Fibroblast of gingiva (primary cell): ENCODE measurements at places on chromosomes 16 and 17.
A peak's percentile ranks its signal among the peaks of the same experiment; 100 is the strongest.

DNA sequence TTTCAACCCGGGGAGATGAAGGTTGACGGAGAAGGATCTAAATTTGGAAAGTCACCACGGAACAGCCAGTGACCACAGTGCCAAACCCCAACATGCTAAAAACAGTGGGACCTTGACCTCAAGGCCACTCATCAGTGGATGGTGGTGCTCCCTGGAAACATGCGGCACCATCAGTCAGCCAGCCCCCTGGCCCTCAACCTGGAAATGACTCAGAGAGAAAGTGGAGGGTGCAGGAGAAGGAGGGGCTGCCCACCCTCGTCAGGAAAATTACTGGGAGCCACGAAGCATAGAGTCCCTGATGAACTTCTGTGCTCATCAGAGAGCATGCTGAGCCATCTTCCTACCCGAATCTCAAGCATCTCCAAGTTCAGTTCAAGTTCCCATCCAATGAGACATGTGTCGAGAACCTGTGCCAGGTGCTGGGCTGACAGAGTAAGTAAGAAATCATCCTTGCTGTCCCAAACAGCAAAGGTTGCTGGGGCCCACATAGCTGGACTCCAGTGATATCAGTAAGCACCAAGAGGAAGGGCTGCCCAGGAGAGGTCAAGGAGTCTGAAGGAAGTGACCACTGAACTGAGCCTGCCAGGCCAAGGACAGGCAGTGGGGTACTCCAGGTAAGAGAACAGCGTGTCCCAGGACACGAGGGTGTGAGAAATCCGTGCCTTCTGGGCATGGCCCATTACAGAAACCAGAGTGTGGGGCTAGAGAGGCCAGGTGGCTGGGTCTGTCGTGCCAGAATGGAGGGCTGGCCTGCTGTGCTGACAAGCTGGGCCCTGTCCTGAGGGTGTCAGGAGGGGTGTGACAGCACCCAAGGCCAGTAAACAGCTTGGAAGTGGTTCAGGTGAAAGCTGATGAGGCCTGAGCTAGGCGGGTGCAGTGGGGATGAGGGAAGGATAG lies 5.2 kb downstream of the PECAM1 start:
- DNase-seq = peak; percentile 84

DNA sequence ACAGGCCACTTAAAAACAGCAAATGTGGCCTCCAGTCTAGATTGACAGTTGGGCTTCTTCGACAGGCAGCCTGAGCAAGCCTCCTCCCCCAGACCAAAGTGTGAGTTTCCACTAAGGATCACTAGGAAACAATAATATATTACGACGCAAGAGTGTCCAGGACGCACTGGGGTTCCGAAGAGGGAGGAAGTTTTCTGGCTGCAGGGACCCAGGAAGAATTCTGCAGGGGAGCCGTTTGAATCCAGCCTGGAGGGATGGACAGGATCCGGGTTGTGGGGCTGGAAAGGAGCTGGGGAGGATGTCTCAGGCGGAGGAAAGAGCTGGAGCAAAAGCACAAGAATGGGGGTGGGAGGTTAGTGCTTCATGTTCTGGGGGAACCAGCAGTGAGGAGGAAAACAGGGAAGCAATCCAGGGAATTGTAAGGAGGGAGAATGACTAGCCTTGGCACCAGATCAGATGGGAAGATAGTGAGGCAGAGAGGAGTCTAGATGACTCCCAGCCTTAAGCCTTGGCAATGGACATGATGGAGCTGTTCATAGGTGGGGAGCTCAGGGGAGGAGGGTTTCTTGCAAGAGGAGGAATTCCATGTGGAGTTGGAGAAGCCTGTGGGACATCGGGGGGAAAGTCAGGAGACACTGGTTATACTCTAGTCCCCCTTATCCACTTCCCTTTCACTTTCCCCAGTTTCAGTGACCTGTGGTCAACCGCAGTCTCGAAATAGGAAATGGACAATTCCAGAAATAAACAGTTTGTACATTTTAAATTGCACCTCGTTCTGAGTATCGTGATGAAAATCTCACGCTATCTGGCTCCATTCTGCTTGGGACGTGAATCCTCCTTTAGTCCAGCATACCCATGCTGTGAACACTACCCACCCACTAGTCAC lies 26.6 kb downstream of the NGFR start:
- DNase-seq = no peak

DNA sequence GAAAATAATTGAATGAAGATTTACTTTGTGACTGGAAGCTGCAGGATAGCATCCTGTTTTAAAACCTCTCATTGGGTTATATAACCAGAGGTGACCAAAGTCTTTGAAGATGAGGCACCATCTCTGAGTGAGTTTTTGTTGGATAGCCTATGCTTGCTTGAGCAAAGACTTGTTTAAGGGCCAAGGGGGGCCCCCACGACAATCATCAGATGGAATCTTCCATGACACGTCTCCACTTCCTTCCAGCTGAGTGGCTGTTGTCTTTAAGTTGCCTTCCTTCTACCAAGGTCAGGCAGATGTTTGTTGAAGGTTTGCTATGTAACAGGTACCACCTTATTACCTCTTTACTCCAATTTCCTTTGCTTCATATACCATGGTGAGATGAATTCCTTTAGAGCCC lies 188.8 kb downstream of the PRKCA start:
- no peak for DNase-seq

GRCh38 chr16:14325502-14326401 lies 254.6 kb downstream of the MRTFB start:
- no peak for DNase-seq

DNA sequence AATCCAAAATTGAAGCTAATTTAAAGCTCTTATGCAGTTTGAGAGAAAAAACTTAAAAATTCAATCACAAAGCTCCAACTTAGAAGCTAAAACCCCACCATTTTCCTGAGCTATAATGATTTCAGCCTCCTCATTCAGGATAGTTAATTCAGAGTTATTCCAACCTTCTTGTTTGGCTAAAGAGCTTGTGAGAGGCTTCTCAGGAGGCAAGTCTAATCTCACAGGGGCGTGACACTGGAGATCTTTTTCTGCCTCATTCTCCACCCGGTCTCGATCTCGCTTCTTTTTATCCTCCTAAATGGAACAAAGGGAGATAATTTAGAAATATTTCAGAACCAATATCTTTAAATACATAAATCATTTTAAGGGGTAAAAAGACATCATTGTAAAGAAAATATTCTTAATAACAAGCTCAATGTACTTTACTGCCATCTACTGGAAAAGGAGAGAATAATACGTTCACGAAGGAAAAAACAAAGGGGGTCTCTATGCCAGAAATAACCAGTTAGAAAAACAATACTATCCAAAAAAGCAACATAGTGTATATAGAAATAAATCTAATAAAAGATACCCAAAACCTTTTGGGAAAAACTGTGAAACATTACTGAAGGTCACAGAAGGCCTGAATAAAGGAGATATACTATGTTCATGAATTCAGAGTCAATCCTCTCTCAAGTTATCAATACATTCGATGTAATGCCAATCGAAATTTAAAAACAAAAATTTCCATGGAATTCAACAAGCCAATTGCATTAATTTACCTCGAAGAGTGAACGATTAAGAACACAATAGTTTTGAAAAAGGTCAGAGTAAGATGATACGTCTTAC lies 13.9 kb downstream of the BRD7 start:
- DNase-seq = no peak

GRCh38 chr17:4331614-4332013 lies 34.9 kb downstream of the UBE2G1 start:
- DNase-seq = no peak
